ENCODE measurements at places on chromosomes 12 and 14. TPM values are rescaled to one million over a fixed set of nuclear protein-coding genes. Genes with fewer than 3 reads are reported as not detected.

DNA sequence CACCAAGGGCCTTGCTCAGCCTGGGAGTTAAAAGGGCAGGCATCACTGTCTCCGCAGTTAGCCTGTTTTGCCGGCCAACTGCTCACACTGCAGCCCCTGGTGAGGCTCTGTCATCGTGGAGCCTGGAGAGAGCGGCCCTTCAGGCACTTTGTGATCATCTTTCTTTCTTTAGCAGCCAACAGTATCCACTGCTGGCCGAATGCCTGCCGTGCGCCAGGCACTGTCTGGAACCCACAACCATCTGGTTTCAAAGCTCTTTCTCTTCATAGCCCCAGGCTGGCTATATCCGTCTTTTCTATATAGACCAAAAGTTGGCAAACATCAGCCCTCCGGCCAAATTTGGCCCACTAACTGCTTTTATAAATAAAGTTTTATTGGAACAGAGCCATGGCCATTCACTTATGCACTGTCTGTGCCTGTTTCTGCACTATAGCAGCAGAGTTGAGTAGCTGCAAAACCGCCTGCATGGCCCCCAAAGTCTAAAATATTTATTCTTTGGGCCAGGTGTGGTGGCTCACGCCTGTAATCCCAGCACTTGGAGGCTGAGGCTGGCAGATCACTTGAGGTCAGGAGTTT is 29.5 kb downstream of the SLC8B1 start:
- H3K4me3 ChIP-seq = no peak overlapping the region
- peaks cover 30% of the 10 kb centered on the region for H3K36me3 ChIP-seq
- no peak overlapping the region for H3K27ac ChIP-seq
- H3K4me1 ChIP-seq = no peaks in the 10 kb centered on the region
- H3K27me3 ChIP-seq = no peaks in the 10 kb centered on the region

GRCh38 chr12:116650585-116651087 is 87.2 kb downstream of the SPRING1 start:
- no peak for DNase-seq
- H3K4me3 ChIP-seq = no peak overlapping the region
- no peak overlapping the region for H3K27ac ChIP-seq

GRCh38 chr12:88188180-88188579 is 46.1 kb downstream of the TMTC3 start:
- H3K27me3 ChIP-seq = no peaks in the 10 kb centered on the region
- no peak overlapping the region for H3K27ac ChIP-seq
- H3K4me3 ChIP-seq = no peak overlapping the region
- no peaks in the 10 kb centered on the region for H3K4me1 ChIP-seq

DNA sequence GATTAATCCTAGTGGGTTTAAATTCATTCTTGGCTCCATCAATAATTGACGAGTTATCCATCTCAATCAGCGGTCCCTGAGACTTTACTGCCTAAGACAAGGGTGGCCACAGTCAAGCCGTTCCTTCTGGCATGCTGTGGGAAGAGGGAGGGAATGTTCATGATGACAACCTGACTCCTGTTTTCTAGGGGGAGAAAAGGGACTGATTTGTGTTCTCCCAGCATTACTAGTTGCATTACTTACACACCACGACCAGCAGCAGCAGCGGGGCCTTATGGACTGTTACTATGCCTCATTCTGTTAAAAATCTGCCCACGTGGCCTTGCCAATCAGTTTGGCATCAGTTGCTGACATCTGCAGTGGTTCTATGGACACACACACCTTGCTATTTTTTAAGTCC is 29.9 kb downstream of the PLEKHG7 start:
- no peaks in the 10 kb centered on the region for H3K36me3 ChIP-seq
- H3K4me3 ChIP-seq = no peak overlapping the region
- no peaks in the 10 kb centered on the region for H3K27me3 ChIP-seq
- DNase-seq = no peak

DNA sequence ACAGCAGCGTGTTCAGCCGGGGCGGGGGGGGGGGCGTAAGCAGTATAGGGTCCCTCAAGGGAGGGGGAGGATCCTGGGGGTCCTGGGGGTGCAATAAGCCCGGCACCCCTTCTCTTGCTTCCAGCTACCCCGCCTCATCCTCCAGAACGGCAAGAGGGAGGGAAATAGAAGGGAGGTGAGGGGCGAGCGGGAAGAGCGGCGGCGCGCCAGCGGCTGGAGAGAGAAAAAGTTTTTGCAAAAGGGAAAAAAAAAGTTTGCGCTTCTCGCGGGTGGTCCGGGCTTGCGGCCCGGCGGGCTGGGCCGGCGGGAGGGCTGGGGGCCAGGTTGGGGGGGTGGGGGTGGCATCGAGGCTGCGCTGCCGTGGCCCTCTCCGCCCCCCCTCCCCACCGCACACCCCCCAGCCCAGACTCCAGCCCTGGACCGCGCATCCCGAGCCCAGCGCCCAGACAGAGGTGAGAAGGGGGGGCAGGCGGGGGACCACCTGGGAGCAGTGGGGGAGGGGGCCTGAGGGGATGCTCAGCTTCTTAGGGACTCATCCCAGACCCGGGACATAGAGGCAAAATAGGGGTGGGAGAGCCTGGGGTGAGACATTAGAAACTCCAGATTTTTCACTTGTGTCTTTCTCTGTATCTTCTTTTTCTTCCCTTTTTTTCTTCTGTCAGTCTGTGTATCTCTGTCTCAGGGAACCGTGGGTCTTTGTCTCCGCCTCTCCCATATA is at the start of gene GLI1:
GLI1 (plus strand) TSS at position 36 of the 718 bp plus-strand sequence. CDS start 3,907 bp downstream, outside the sequence.
- H3K36me3 ChIP-seq = no peaks in the 10 kb centered on the region
- peaks cover 22% of the 10 kb centered on the region for H3K4me1 ChIP-seq
- peak within 1 kb of the TSS; percentile 52 for H3K27ac ChIP-seq
- peak within 1 kb of the TSS; percentile 75 for H3K4me3 ChIP-seq
- no peak for DNase-seq
- no peaks in the 10 kb centered on the region for H3K27me3 ChIP-seq

GRCh38 chr12:67774983-67775587 is 126.5 kb downstream of the DYRK2 start:
- H3K4me3 ChIP-seq = no peak overlapping the region
- H3K27me3 ChIP-seq = no peaks in the 10 kb centered on the region
- no peak for DNase-seq
- H3K4me1 ChIP-seq = peaks cover 9% of the 10 kb centered on the region
- H3K27ac ChIP-seq = no peak overlapping the region

- peak; percentile 62 for DNase-seq
- H3K4me3 ChIP-seq = peak overlapping the region; percentile 92
- H3K4me1 ChIP-seq = peaks cover 58% of the 10 kb centered on the region
- no peaks in the 10 kb centered on the region for H3K27me3 ChIP-seq
- H3K36me3 ChIP-seq = peaks cover 6% of the 10 kb centered on the region
These were observed 657 bp downstream of the PEBP1 start for GRCh38 chr12:118136559-118137003.

GRCh38 chr12:88630561-88630960 is 50.3 kb upstream of the KITLG start:
- no peak overlapping the region for H3K27ac ChIP-seq
- H3K27me3 ChIP-seq = no peaks in the 10 kb centered on the region
- H3K4me3 ChIP-seq = no peak overlapping the region

GRCh38 chr14:105494606-105494929 is 3.5 kb downstream of the TEDC1 start:
- no peak overlapping the region for H3K27ac ChIP-seq
- H3K36me3 ChIP-seq = no peaks in the 10 kb centered on the region
- DNase-seq = no peak
- peaks cover 14% of the 10 kb centered on the region for H3K4me1 ChIP-seq

DNA sequence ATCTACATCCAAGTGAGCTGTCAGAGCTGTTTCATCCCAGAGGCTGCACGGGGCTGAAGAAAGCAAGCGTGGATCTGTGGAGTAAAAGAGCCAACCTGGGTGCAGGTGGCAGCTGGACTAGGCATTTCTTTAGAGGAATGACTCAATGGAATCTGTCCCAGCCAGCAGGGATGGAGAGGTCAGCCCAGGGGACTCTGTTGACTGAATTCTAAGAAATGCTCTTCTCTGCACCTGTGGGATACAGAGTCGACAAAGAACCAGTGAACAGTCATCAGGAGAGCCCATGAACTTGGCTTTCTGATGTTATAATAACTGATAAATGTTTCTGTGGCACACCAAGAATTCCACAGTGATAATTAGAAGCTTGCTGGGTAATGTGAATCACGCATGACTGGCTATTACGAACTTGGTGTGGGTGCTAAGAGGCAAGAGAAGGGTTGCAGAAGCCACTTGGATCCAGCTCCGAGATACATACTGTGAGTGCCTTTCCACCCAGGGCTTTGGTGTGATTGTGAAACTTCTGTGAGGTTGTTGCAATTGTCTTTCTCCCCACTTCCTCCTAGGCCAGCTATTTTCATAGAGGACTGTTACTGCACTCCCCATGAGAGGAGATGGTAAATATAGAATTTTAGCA is 16.2 kb downstream of the PYGL start:
- no peak overlapping the region for H3K27ac ChIP-seq
- no peaks in the 10 kb centered on the region for H3K4me1 ChIP-seq
- DNase-seq = no peak
- no peaks in the 10 kb centered on the region for H3K27me3 ChIP-seq
- no peaks in the 10 kb centered on the region for H3K36me3 ChIP-seq
- no peak overlapping the region for H3K4me3 ChIP-seq

- peaks cover 14% of the 10 kb centered on the region for H3K4me1 ChIP-seq
- no peak overlapping the region for H3K27ac ChIP-seq
- H3K36me3 ChIP-seq = no peaks in the 10 kb centered on the region
- DNase-seq = no peak
These were observed 2.5 kb upstream of the RFLNA start for GRCh38 chr12:124292385-124292784.

DNA sequence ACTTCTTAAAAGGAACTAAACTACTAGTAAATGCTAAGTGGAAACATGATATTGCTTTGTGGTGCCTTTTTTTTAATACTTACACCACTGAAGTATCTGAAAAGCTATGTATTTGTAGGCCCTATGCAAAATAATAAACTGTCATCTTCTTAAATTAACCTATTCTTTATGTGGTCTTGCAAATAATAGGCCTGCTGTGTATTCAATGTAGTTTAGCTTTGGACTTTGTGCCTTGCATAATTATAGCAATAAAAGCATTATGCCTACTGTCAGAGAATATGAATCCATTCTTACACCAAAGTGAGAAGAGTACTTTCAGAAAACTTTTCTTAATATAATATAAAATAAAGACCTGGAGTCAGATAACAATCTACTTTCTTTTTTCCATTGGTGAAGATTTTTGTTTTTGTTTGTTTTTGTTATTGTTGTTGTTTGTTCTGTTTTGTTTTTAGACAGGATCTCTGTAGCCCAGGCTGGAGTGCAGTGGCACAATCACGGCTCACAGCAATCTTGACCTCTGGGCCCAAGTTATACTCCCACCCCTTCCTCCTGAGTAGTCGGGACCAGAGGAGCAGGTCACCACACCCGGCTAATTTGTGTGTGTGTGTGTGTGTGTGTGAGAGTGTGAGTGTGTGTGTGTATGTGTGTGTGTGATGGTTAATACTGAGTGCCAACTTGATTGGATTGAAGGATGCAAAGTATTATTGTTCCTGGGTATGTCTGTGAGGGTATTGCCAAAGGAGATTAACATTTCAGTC is 213.8 kb downstream of the SLC6A15 start:
- DNase-seq = no peak
- no peak overlapping the region for H3K27ac ChIP-seq
- no peak overlapping the region for H3K4me3 ChIP-seq
- no peaks in the 10 kb centered on the region for H3K4me1 ChIP-seq
- H3K36me3 ChIP-seq = no peaks in the 10 kb centered on the region

DNA sequence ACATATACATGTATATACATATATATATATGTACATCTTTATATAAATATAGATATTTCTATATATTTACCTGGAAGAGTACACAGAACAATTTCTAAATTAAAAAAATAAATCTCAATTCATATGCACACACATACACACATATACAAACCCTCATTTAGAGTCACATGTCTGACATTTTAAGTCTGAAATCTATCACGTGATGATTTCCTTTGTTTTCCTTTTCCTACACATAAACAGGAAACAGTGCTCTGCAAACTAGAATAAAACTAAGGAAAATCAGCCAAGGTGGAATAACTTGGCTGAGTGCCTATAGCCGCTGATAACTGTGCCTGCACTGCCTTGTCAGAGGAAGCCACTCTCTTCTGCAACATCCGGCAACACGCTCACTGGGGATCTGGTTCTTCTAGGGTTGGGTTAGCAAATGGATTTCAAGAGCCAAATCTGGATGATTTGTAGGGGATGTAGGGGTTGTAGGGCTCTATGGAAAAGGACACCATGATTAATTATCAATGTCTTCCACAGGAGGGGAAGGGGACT is 480.7 kb downstream of the TMEM132D start:
- H3K4me1 ChIP-seq = no peaks in the 10 kb centered on the region
- H3K36me3 ChIP-seq = no peaks in the 10 kb centered on the region
- H3K27ac ChIP-seq = no peak overlapping the region
- no peak overlapping the region for H3K4me3 ChIP-seq
- no peaks in the 10 kb centered on the region for H3K27me3 ChIP-seq
- DNase-seq = no peak

- no peaks in the 10 kb centered on the region for H3K27me3 ChIP-seq
- H3K4me3 ChIP-seq = no peak overlapping the region
- H3K36me3 ChIP-seq = no peaks in the 10 kb centered on the region
- no peak overlapping the region for H3K27ac ChIP-seq
- H3K4me1 ChIP-seq = peaks cover 17% of the 10 kb centered on the region
These were observed 606 bp downstream of the PRIMA1 start for GRCh38 chr14:93787465-93788292.

DNA sequence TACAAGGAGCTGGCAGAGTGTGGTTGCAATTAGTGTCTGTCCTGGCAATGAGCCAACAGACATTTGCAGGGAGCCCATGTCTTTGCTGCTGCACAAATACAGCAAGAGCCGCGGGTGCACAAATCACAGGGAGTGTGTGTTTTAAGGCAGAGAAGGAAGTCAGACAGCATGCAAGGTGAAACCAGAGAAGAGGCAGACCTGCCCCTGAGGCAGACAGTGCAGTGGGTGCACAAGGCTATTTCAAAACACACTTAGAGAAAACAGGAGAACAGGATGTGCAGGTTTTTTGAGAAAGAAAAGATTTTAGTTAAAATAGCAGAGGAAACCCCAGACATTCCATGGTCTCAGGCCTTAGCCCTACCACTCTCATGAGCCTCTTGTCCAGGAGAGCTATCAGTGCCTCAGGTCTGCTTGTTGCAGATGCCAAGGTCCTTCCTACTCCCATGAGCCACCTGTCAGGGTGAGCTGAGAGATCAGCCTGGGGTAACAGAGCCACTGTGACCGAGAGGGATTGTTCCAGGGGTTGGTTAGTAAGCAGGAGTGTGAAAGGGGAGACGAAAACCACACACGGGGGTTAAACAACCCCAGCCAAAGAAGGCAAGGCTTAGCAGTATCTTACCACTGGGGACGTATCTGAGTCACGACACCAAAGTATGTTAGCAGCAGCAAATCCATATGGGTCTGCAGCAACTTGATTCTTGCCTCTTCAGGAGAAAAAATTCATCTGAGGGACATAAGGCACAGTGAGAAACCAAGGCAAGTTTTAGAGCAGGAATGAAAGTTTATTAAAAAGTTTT is 78.1 kb downstream of the C14orf132 start:
- DNase-seq = no peak
- H3K36me3 ChIP-seq = no peaks in the 10 kb centered on the region

Gene VSIG10
- total RNA-seq = 41.0 TPM

Gene ANKRD33
- total RNA-seq = not detected

Gene TCTN1
- 95.6 TPM for total RNA-seq

Gene ASCL4
- total RNA-seq = not detected

Gene MYF5
- total RNA-seq = not detected

Gene TESPA1
- total RNA-seq = not detected

Gene CFAP54
- total RNA-seq = 0.52 TPM

Data from body of pancreas (tissue), 4 donors.